ENCODE measurements at places on chromosomes 7 and 10.

- DNase-seq = no peak
These were observed 94.8 kb upstream of the HDAC9 start for GRCh38 chr7:18400726-18401125.

DNA sequence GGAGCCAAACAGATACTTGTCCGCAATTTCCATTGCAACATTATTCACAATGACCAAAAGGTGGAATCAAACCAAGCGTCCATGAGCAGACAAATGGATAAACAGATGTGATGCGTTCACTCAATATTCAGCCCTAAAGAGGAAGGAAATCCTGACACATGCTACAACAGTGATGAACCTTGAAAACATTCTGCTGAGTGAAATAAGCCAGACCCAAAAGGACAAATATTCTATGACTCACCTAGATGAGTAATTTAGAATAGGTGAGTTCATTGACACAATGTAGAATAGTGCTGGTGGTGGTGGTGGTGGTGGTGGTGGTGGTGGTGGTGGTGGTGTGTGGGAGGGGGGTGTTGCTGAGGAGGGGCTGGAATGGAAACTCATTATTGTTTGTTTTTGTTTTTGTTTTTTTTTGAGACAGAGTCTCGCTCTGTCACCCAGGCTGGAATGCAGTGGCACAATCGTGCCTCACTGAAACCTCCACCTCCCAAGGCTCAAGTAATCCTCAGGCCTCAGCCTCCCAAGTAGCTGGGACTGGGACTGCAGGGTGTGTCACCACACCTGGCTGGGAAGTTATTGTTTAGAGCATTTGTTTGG, 28.6 kb downstream of the SMKR1 start:
- DNase-seq = no peak

- DNase-seq = no peak
These were observed 13.4 kb downstream of the HNRNPF start for GRCh38 chr10:43395571-43396060.

GRCh38 chr7:95101422-95101821, 194.0 kb downstream of the PPP1R9A start:
- DNase-seq = no peak

- no peak for DNase-seq
These were observed 19.3 kb downstream of the IL15RA start for GRCh38 chr10:5958077-5958476.

DNA sequence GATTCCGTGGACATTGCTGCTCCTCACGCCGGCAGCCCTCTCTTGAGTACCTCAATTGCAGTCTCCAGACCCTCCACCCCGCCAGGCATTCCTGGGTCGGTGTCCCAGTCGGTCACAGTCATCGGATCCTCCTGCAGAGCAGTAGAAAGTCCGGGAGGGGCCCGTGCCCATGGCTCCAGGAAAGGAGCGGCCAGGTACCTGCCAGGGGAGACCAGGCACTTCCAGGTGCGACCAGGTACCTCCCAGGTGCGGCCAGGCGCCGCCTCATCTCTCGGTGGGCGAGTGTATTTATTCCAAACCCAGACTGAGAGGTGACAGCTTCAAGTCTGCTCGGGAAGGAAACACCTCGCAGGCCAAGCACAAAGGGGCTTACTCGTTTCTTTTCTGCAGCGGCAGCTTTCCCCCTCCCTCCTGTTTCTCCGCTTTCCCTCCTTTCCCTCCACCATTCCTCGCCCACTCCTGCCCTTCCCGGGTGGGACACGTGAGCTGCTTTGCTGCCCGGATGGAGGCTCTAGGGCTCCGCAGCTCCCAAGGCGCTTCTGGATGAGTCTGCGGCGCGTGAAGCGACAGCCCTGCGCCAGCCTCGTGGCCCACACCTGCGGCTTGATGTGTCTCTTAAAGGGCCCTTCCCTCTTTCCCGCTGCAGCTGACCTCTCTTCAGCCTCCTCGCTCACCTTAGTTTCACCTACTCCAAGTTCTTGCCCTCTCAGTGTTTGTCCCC, 39.4 kb upstream of the AGK start:
- no peak for DNase-seq
